ENCODE measurements at places on chromosomes 12 and 14. TPM values are rescaled to one million over a fixed set of nuclear protein-coding genes. Genes with fewer than 3 reads are reported as not detected.
A peak's percentile ranks its signal among the peaks of the same experiment; 100 is the strongest.

DNA sequence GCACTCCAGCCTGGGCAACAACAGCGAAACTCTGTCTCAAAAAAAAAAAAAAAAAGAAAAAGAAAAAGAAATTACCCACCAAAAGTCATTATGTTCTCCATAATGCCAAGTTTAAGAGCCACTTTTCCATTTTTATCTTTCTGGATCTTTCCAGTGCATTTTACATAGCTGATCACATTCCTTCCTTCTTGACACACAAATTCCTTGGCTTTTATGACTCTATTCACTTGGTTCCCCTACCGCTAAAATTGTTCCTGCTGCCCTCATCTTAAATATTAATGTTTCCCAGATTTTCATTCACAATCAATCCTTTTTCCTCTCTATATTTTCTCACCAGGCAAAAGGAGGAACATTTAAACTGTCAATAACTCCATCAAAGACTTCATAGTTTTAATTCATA lies 20.2 kb downstream of the KLHL28 start:
- H3K4me1 ChIP-seq = no peaks in the 10 kb centered on the region
- H3K27ac ChIP-seq = no peak overlapping the region
- H3K36me3 ChIP-seq = peaks cover 79% of the 10 kb centered on the region
- no peak for DNase-seq

GRCh38 chr14:97380539-97380941 lies 583.4 kb downstream of the VRK1 start:
- H3K27me3 ChIP-seq = no peaks in the 10 kb centered on the region
- H3K36me3 ChIP-seq = no peaks in the 10 kb centered on the region
- H3K27ac ChIP-seq = no peak overlapping the region
- no peak for DNase-seq

- H3K27me3 ChIP-seq = no peaks in the 10 kb centered on the region
- H3K4me1 ChIP-seq = no peaks in the 10 kb centered on the region
- H3K36me3 ChIP-seq = no peaks in the 10 kb centered on the region
- DNase-seq = no peak
Observed at GRCh38 chr12:66538970-66539369, 139.9 kb downstream of the GRIP1 start.

DNA sequence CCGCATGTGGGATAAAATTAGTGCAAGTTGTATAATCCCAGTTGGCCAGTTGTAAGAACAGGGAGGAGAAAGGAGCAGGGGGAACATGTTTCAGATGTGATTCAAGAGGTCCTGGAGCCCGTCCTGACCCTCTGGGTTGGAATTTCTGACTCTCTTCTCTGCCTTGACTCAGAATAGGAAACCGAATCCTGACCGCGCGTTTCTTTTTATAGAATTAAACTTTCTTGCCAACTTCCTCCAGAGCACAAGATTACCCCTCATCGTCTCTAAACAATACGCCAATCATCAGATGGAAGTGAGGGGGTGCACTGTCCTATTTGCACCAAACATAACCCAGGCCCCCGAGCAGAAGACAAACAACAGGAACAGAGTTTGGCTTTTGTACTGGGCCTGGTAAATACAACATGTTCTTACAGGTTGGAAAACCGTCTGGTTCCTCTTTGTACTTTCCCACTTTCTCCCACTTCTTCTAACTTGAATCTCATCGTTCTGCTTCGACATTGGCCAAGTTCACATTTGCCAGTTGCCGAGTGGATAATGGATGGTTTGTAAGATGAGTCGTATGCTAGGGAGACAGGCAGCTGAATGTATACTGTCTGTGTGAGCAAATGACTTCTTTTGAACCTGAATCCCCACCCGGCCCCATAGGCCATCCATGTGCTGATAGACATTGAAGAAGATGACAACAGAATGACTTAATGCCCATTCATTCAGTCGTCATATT lies 42.6 kb upstream of the MED13L start:
- H3K36me3 ChIP-seq = no peaks in the 10 kb centered on the region
- peak; percentile 76 for DNase-seq
- H3K4me1 ChIP-seq = peaks cover 51% of the 10 kb centered on the region
- peak overlapping the region; percentile 69 for H3K27ac ChIP-seq
- H3K4me3 ChIP-seq = peak overlapping the region; percentile 31

DNA sequence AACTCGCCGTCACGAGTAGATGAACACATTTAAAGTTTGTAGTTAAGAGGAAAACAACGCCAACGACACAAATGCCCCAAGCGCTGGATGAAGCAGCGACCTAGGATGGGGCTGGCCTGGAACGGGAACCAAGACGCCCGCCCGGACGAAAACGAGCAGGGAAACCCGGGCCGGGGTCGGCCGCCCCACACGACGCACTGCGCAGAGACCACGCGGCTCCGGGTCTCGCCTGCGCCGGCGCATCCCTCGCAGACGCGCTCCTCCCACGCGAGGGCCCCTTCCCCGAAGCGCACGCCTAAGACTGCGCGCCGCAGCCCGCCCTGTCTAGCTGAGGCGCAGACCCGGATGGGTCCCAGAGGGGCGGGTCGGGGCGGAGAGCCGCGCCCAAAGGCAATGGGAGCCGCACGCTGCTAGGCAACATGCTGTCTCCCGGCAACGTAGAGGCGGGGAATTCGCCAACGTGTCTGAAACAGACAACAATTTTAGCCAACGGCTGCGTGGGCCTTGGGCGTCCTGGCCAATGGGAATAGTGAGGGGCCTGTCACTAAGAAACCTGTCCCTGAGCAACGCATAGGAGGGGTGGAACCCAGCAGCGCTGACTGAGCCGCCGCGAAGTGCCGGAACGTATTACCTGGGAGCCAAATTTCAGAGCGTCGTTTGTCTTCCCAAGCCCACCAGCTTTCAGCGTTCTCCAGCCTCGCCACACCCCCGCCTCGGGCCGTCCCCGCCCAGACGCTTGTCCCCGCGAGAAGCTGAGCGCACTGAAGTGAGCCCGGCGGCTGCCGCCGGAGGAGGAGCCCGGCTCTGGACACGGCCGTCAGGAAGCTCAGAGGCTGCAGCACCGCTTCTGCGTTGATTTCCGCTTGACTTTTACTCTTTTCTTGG lies 21.0 kb upstream of the CHFR start:
- H3K27me3 ChIP-seq = peaks cover 15% of the 10 kb centered on the region
- peak; percentile 56 for DNase-seq
- H3K4me3 ChIP-seq = peak overlapping the region; percentile 76
- H3K27ac ChIP-seq = no peak overlapping the region

GRCh38 chr12:57694459-57695019 lies 607 bp downstream of the OS9 start:
- H3K27me3 ChIP-seq = no peaks in the 10 kb centered on the region
- H3K36me3 ChIP-seq = peaks cover 46% of the 10 kb centered on the region
- no peak for DNase-seq
- peak overlapping the region; percentile 66 for H3K27ac ChIP-seq
- H3K4me1 ChIP-seq = peaks cover 13% of the 10 kb centered on the region

GRCh38 chr12:65845751-65846537 lies 21.7 kb downstream of the HMGA2 start:
- no peaks in the 10 kb centered on the region for H3K36me3 ChIP-seq
- H3K27ac ChIP-seq = no peak overlapping the region
- H3K4me3 ChIP-seq = no peak overlapping the region
- H3K4me1 ChIP-seq = no peaks in the 10 kb centered on the region

AACS gene
- polyA plus RNA-seq = 7.9 TPM

ABCC9 gene
- polyA plus RNA-seq = not detected

FOXA1 gene
- polyA plus RNA-seq = not detected

RFX4 gene
- not detected for polyA plus RNA-seq

NR1H4 gene
- not detected for polyA plus RNA-seq

Measured in CD14-positive monocyte (primary cell).